ENCODE measurements at places on chromosomes 1 and 21. TPM values are rescaled to one million over a fixed set of nuclear protein-coding genes. Genes with fewer than 3 reads are reported as not detected.

DNA sequence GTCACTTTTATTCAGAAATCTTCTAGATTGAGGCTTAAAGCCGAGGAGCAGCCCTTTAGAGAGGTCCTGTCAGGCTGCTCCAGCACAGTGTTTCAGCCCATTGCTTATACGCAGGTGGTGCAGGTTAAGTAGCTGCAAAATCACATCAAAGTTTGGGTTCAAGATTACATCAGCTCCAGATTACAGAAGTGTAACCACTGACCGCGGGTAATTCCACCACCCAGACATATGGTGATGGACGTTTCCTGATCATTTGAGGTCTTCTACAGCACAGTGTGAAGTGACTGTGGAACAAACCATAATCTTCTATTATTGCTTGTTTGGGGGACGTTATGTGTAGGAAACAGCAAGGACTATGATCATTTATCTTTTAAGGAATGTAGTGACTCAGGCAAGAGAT lies 11.8 kb downstream of the C1orf115 start:
- DNase-seq, result no peak

- DNase-seq, result no peak
Observed at GRCh38 chr1:30743584-30744059, 14.0 kb downstream of the LAPTM5 start.

NKAIN1 gene
- total RNA-seq, result not detected

DNA sequence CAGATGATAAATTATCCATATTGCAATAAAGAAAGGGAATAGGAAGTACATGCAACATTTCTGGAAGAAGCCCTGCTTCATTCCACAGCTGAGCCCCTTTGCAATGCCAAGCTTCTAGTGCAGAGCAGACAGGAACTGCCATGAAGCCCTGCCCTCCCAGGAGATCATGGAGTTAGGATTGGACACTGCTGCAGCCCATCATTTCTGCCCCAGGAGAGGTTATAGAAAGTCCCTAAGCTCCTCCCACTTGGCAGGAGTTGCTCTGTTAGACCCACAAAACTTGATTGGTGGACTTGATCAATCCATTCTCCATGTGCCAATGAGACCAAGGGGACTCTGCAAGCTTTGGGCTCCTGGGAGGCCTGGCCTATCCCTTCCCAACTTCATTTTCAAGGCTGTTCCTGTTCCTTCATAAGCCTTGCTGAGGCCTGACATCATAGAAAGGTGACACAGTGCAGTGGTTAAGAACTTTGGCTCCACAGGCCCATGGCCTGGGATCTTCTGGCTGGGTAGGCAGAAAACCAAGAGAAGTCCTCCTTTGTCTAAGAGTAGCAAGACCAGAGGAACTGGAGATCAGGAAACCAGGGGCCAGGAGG lies 1.3 kb upstream of the LAPTM5 start:
- no peak for DNase-seq

CGN gene
- total RNA-seq, result 62.5 TPM
